Activated naive CD8-positive, alpha-beta T cell treated with anti-CD3 and anti-CD28 coated beads, Interleukin-2, amount 50 U/mL, for 24 hours (primary cell): ENCODE measurements at places on chromosomes 6 and 20.

GRCh38 chr6:166366921-166367320 lies 15.8 kb downstream of the MPC1 start:
- no peak for DNase-seq

DNA sequence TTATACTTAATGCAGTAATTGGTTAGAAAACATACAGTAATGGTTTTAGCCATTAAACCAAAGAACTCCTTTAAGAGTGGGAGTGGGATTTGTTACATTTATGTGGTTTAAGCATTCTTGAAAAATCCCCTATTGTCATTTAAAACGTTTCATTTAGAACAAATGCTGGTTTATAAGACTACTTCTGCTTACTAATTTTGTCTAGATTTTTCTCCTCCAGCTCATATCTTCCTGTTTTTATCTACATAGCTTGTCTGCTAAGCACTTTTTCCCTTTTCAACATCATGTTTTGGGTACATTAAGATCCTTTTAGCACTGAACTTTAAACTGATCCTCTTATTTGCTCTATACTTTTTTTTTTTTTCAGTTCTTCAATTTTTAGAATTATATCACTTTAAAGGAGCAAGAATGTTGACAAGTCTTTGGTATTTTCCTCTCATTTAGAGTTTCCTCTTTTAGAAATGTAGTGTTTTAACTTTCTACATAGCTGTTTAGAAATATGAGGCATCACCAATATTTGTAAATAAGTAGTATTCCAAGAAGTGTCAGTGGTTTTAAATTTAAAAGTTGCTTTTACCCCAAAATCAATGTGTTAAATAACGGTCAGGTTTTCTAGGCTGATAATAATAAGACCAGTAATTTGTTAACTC lies 80.9 kb downstream of the SESN1 start:
- no peak for DNase-seq

- DNase-seq: no peak
These were observed 141.6 kb upstream of the EYA4 start for GRCh38 chr6:133099573-133099972.

DNA sequence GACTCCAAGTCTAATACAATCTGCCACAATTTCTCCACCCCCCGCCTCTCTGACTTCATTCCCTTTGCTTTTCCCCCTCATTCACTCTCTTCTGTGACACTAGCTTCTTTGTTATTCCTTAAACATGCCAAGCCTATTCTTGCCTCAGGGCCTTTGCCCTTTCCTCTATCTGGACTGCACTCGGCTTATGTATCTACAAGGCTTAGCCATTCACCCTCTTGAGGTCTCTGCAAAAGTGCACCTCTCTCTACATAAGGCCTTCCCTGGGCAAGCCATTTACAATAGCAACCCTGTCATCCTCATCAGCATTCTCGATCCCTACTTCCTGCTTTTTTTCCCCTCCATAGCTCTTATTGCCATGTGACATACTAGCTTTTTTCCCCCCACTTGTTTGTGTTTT lies 168.9 kb downstream of the PDSS2 start:
- DNase-seq: no peak

- no peak for DNase-seq
These were observed 14.7 kb upstream of the ADGRF1 start for GRCh38 chr6:47056832-47057231.

DNA sequence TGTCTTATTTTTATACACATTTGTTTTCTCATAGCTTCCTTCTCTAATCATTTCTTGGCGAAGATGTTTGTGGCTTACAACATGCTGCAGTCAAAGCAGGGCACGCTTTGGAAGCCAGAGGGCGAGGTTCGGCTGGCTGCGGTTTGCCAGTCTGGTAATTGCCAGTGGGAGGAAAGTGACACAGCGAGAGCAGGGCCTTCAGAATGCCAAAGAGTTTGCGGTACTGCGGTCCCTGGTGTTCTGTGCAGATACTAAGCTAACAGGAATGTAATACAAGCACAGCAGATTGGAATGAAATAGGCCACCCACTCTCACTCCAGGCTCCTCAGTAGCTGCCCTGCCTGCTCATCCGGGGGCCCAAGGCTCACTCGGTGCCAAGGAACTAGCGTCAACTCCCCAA lies 58.7 kb upstream of the TGM3 start:
- no peak for DNase-seq

- DNase-seq: no peak
These were observed 254.0 kb upstream of the TAB2 start for GRCh38 chr6:149063468-149063867.

DNA sequence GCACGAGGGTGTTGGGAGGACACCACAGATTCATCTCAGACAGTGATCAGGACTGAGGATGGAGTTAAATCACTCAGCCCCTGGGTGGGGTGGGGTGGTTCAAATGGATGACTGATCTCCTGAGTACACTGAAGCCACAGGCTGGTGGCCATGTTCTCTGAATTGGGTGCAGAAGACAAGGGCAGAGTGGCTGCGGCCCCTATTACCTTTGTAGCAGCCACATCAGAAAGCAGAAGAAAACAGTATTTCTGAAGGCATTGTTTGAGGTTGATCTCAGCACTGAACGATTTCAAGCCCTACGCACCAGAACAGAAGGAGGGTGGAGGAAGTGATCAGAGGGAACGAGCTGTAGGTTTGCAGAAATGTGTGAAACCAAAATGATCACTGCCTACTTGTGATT lies 71.6 kb downstream of the SH3BGRL2 start:
- DNase-seq: peak; percentile 15

- DNase-seq: no peak
These were observed 33.3 kb upstream of the SLC22A16 start for GRCh38 chr6:110509617-110510241.

- DNase-seq: no peak
These were observed 17.2 kb upstream of the IL22RA2 start for GRCh38 chr6:137190583-137191094.

GRCh38 chr6:142412658-142413057 lies 110.9 kb downstream of the ADGRG6 start:
- DNase-seq: no peak

- DNase-seq: no peak
These were observed 15.9 kb downstream of the AGPAT4 start for GRCh38 chr6:161257793-161258457.

GRCh38 chr20:32277361-32278198 lies at the start of gene KIF3B:
Gene KIF3B, plus strand, starts transcription at chr20:32277651. Its CDS starts 32,127 bp downstream, at chr20:32309778.
- DNase-seq: peak; percentile 89

DNA sequence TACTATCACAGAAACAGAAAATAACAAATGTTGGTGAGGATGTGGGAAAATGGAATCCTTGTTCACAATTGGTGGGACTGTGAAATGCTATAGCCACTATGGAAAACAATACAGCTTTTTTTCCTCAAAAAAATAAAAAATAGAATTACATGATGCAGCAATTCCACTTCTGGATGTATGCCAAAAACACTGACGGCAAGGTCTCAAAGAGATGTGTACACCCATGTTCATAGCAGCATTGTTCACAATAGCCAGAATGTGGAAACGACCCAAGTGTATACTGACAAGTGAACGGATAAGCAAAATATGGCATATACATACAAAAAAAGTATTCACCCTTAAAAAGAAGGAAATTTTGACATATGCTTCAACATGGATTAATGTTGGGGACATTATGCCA lies 213.4 kb downstream of the KHDC1L start:
- DNase-seq: no peak

DNA sequence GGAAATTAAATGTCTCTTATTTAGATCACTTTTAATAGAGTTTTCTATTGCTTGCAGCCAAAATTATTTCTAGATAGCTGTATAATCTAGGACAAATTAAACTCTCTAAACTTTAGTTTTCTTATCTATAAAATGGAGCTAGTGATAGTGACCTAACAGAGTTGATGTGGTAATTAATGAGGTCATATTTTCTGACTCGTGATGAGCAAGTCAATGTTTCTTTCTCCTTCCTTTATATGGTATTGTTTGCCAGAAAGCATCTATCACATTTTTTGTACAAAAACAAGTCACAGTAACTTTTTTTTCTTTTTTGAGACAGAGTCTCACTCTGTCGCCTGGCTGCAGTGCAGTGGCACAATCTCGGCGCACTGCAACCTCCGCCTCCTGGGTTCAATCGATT lies 267.7 kb downstream of the FARS2 start:
- DNase-seq: no peak

DNA sequence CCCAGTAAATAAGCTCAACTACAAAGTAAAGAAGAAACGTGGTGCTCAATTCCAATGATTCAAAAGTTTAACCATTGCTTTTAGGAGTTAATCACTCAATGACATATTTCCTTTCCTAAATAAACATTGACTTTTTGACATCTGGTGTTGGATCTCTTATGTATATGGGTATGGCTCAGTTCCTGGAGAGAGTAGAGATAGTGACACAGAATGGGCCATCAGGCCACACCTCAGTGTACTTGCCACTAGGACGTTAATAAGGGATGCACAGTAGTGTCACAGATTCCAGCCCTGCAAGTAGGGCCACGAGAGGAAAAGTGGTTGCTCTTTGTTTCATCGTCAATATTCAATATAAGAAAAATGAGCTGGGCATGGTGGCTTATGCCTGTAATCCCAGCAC lies 48.9 kb upstream of the TXNDC5 start:
- DNase-seq: no peak

DNA sequence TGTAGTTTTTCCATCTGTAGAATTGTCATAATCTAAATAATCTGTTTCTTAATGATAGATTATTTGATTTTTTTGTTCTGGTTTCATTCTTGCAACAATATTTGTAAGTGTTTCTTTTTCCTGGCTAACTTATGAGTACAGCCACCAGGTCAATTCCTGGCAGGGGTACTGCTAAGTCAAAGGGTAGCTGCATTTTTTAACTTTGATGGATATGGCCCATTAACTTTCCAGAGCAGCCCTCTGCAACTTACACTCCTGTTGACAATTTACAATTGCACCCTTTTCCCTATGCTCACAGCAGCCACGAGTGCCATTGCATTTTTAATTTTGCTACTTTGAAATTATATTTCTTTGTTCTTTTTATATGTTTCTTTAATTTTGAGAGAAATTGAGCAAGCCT lies 209.3 kb upstream of the CST7 start:
- no peak for DNase-seq

- no peak for DNase-seq
These were observed 113.9 kb upstream of the NAA20 start for GRCh38 chr20:19903168-19903811.

DNA sequence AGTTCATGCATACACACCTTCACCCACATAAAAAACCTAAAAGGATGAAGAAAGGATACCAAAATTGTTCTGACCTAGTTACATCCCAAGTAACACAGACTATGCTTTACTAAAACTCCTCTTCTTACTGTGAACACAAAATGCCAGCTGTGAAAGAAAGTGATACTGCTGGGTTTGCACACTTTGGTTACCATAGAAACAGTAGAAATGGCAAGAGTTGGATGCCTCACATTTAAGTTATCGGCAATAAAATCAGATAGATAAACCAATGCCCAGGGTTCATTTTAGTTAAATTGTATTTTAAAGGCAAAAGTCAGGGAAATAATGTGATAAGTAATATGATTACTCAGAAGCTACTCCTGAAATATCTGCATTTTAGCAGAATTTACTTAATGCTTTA lies 161.9 kb downstream of the CDK19 start:
- no peak for DNase-seq

GRCh38 chr20:4713401-4713800 lies 8.3 kb upstream of the PRND start:
- no peak for DNase-seq

DNA sequence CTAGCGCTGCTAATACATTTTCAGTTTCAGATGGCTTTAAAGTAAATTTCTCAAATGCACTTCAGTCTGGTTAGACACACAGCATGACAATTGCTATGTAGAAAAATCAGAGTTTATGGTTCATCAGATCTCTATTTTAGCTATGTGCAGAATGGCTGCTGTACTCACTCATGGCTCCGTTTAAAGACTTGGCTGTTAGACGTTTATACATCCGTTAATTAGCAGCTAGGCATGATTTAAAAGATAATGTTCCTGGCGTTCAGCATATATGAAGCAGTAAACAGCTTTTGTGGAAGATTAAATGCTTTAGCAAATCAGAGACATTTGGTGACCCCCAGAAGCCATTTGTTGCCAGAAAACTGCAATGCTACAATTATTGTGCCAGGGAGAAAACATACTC lies 350.0 kb upstream of the MANEA start:
- DNase-seq: no peak

GRCh38 chr6:98586163-98586562 lies 248.2 kb upstream of the POU3F2 start:
- DNase-seq: no peak

- no peak for DNase-seq
These were observed 45.0 kb downstream of the SLC23A2 start for GRCh38 chr20:4956200-4956810.

GRCh38 chr20:24034820-24035219 lies 46.2 kb upstream of the GGTLC1 start:
- no peak for DNase-seq

GRCh38 chr6:227812-228338 lies 64.4 kb upstream of the DUSP22 start:
- no peak for DNase-seq

DNA sequence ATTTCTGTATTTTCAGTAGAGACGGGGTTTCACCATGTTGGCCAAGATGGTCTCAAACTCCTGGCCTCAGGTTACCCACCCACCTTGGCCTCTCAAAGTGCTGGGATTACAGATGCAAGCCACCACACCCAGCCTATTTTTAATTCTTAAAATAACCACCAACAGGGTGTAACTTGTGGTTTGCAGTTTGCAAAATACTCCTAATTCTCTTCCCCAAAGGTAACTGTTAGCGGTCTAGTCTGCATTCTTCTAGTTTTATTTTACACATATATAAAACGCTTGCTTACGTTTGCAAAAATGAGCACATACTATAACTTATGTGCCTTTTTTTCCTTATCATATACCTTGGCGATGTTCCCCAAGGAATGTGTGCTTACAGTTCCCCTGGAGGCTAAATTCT lies 25.6 kb upstream of the CHMP4B start:
- DNase-seq: no peak

DNA sequence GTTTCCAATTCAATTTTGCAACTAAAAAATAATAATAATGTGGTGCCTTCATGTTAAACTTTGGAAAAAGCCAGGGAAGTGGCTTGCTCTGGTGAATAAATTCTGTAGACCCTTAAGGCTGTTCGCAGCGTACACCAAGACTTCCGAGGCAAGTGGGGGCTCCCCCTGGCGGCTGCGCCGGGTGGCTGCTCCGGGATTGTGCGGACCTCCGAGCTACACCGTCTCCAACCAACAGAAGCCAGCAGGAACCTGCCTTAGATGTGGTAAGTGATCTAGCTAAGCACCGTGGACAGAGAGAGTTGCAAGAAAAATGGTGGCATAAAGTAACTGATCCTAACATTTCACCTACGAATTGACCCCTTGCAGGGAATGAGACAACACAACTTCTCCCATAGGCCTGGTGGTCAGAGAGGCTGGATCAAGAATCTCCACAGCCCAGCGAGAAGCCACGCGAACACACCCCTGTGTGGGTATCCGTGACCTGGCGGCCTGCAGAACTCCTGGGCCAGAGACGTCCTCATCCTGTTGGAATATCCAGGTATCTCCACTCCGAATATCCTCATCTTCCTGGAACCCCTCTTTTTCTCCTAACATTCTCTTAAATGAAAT lies 69.6 kb downstream of the TBXT start:
- peak; percentile 79 for DNase-seq

DNA sequence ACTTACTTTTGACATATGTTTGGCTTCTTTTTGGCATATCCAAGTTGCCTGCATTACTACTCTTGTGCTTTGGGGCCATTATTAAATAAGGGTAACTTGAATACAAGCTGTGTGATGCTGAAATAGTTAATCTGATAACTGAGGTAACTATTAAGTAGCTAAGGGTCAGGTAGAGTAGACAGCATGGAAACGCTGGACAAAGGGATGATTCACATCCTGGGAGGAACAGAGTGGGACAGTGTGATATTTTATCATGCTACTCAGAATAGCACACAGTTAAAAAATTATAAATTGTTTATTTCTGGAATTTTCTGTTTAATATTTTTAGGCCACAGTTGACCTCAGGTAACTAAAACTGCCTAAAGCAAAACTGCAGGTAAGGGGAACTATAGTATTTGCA lies 483.9 kb downstream of the RFPL4B start:
- DNase-seq: no peak
